ENCODE measurements at places on chromosomes 16 and 17.
A peak's percentile ranks its signal among the peaks of the same experiment; 100 is the strongest.

DNA sequence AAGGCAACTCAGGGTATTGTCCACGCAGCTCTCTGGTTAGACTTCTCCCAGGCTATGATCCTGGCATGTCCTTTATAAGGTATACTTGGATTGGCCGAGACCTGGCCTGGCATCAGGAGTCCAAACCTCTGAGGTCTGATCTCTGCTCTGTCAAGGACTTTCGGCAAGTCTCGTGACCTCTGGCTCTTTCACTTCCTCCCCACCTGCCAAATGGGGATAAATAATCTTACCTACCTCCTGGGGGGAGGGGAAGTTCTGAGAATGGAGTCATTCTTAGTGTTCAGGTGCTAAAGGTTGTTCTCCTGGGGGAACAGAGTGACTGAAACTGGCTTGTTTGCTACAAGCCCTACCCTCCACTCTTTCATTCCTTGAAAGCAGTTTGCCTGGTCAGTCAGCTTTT is 7.6 kb downstream of the ATXN1L start:
- no peak for DNase-seq

- DNase-seq = no peak
These were observed 86.6 kb downstream of the SNX11 start for GRCh38 chr17:48194097-48194550.

DNA sequence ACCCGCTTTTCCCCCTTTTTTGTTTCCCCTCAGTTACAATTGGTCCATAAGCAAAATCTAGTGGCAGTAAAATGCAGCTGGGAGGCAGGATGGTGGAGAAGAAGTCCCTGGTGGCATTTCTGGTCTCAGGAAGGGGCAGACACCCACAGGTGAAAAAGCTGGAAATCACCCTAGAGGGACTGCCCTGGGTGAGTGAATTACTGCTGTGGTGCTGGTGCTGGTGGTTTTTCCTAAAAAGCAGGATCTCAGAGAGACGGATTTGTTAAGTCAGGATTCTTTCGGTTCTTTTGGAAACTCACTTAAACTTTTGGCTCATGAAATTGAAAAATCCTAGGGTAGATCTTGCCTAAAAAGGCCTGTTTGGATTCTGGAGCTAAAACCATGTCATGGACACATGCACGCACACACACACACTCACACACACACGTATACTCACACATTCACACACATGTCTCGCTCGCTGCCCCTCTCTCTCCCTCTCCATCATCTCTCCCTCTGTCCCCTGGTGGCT is 65.8 kb downstream of the NKD1 start:
- no peak for DNase-seq

DNA sequence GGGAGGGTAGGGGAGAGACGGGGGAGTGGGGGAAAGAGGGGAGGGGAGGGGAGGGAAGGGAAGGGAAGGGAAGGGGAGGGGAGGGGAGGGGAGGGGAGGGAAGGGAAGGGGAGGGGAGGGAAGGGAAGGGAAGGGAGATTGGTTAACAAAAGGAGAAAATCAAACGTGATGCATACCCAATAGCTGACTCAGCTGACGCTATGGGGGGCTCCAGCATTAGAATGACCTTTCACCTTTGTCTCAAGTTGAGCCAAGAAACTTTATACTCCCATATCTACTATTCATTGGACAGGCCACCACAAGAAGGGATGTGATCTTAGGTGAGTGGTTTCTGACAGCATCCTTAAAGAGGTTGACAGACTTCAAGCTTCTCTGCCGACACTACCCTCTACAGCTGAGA is 432.8 kb upstream of the CDH5 start:
- no peak for DNase-seq

DNA sequence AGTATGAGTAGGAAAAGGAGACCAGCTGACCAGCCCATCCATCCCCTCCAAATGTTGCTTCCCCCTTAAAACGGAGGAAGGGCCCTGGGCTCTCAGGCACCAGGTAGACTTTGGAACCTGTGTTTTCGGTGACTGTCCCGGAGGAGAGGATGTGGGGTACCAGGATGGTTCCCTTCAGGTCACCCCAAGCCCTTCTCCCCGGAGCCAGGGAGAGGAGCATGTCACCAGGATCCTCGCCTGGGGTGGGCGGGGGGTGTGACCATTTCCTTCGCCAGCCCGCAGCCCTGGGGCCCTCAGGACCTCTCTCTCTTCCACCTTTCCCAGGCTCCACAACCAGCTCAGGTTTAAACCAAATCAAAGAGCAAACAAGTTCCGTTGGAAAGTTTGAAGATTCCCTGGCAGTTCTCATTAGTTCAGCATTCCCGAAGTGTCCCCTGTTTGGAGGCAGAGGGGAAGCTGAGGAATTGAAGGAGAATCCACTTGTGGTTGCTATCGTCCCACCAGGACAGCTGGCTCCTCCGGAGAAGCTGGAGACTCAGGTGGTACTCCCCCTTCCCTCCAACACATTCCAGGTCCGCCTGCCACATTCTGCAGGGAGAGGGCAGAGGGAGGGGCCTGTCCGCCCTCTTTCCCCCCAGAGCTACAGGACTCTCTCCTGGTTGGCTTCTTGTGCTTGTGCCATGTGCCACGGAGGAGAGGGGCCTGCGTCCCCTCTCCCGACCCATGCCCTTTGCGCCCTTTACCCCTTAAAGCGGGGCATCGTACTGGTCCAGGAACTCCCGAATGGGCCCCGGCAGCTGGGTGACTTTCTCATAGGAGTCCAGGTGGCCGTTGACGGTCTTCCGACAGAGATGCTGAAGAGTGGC is 2.0 kb downstream of the SOCS3 start:
- DNase-seq = no peak

GRCh38 chr17:73068322-73069153 is 23.9 kb downstream of the SLC39A11 start:
- no peak for DNase-seq

GRCh38 chr16:1354815-1355540 is 3.2 kb downstream of the GNPTG start:
- no peak for DNase-seq

DNA sequence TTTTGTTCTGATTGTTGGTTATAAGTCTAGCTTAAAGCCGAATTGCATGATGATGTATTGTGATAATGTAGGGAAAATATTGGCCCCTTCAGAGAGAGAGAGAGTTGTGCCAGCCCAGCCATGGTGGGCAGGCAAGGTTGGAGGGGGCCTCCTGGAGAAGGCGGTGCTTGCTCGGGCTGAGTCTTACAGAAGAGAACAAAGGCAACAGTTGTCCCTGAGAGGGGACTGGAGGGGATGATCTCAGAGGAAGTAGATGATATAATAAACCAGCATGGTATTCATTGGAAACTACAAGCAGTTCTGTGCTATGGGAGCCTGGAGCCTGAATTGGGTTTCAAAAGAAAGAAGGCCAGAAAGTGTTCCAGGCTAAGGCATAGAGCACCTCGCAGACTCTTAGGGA is 173.8 kb downstream of the RPTOR start:
- DNase-seq = no peak

DNA sequence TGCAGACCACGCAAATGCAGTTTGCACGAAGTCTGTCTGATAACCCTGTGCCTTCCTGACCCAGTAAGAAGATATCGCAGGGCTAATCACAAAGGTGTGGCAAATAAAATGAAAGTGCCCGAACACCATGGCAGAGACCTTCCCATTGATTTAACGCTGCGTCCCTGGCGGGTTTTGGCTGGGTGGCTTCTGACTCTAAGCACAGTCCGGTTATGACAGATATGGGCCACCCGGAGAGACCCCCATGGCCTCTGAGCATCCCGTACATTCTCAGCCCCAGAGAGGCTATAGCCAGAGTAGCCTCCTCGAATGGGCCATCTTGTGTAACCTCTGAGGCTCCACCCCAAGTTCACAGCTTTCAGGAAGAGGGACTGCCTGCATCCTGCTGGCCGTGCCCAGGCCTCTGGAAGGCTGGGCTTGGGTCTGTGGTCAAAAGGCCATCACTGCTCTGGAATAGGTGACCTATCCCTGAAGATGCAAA is 5.5 kb downstream of the FOXC2 start:
- DNase-seq = no peak

DNA sequence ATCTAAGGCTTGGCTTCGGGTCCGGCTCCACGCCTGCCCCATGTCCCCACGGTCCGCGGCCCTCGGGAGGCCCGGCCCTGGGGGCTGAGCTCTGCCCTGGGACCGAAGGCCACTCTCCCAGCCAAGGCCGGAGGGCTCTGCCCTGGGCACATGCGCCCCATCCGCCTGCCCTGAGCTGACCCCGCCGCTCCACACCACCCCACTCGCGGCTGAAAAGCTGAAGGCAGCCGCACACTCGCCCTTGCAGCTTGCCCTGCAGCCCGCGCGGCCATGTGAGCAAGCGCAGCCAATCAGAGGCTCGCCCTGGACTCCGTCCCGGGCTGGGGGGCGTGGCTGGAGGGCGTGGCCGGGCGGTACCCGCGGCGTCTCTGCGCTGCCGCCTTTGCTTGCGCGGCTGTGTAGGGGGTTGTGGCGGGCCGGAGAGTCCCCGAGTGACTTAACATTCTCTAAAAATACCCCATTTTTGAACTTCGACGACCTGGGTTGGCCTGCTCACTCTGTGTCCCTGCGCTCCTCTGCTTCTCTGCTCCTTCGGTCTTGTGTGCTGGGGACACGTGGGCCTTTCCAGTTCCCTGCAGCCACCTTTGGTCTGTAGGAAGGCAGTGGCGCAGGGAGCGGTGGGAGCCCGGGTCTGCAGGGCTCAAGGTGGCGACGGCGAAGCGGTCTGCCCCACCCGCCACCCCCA is 8.8 kb upstream of the MAP2K3 start:
- peak; percentile 78 for DNase-seq

DNA sequence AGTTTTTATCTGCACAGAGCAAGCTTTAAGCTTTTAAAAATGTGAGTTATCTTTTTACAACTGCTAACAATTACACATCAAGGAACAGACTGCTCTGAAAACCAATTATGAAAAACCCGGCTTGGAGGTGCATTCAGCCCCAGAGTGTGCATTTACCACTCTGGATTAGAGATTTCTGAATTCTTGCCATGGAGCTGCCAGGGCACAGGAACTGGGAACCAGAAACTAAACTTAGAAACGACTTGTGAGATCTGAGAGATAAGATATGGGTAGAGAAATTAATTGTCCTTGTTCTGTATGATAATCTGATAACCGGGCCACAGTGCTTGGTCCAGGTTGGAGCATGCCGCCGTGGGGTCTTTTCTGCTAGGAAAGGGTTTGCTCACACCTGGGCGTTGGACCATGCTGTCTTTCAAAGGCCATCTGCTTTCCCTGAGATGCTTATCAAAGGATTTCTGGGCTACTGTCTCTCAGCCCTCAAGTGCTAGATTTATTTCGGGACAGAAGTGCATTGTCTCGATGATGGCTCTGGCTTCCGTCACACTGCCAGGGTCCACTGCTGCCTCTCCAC is 210.0 kb downstream of the MAF start:
- no peak for DNase-seq

DNA sequence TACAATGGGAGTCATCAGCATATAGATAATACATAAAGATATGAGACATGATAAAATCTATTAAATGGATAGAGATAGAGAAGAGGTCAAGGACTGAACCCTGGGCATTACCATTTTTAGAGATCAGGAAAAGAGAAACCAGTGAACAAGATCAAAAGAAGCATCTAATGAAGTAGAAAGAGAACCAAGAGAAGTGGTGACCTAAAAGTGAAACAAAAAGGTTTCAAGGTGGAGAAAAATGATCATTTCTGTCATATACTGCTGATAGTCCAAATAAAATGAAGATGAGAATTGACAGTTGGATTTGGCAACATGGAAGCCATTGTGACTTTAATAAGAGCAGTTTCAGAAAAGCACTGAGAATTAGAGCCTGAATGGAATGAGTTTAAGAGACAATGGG is 165.1 kb downstream of the PPM1E start:
- DNase-seq = no peak

DNA sequence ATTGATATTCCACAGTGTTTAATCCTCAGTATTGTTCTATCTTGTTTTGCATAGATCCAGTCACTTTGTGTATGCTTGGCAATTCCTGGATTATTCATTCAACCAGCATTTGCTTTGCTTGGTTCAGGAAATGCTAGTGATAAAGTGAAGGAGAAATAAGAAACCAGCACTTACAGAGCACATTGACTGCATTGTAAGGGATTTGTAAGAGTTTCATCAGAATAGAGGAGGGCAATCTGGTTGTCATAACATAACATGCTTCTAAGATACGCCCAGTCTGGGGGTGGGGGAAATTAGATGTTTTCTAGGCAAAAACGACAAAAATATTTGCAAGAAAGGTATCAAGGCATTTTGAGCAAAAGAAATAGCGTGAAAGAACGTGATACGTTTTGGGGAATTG is 40.4 kb downstream of the TNRC6A start:
- peak; percentile 5 for DNase-seq

DNA sequence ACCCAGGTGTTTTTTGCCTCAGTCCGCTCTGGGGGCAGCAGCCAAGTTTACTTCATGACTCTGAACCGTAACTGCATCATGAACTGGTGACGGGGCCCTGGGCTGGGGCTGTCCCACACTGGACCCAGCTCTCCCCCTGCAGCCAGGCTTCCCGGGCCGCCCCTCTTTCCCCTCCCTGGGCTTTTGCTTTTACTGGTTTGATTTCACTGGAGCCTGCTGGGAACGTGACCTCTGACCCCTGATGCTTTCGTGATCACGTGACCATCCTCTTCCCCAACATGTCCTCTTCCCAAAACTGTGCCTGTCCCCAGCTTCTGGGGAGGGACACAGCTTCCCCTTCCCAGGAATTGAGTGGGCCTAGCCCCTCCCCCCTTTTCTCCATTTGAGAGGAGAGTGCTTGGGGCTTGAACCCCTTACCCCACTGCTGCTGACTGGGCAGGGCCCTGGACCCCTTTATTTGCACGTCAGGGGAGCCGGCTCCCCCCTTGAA is 2.1 kb upstream of the C17orf107 start:
- DNase-seq = no peak

DNA sequence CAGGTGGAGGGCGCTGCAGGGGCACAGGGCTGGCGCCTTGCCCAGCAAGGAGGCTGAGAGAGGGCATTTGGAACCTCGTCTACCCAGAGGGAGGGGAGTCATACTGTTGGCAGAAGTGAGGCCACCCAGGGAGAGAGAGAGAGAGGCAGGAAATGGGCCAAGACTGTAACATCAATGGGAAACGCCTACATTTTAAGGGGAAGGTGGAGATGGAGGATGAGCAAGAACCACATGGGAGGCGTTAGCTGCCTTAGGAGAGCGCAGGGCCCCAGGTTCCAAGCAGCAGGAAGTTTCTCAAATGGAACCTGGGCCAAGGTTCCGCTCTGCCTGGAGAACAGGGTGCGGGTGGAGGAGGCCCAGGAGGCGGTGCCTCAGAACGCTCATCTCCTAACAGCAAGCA is 2.7 kb upstream of the WFDC1 start:
- DNase-seq = no peak

DNA sequence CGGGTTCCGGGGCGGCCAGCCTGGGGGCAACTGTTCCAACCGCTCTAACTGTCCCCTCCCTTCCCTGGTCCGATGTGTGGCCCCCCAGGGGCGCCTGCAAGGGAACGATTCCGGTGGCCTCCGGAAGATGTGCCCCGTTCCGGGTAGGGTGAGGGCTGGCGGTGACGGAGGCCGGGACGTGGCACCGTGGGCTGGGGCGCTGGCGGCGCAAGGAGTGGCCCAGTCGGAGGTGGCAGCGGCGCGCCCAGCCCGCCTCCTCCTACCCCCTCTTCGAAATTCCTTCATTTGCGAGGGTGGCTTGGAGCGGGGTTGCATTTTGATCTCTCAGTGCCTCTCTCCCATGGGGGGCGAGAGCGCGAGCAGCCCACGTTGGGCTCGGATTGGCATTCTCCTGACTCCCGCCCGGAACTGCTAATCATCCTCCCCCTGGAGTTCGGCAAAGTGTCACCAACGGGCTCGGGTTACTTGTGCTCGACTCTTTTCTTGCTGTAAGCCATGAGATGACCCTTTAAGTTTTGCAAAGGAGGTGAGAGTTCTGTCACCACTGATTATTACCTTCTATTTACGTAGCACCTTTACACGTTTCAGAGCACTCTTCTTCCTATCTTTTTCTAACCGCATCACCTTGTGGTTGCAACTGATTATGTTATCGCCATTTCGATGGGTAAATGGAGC is 622 bp downstream of the NDEL1 start:
- peak; percentile 19 for DNase-seq

Data from NCI-H460 (cell line).